Effector CD8-positive, alpha-beta T cell (primary cell): ENCODE measurements at places on chromosomes 7 and 10.

- DNase-seq = no peak
These were observed 4.9 kb downstream of the DKK1 start for GRCh38 chr10:52318822-52319464.

GRCh38 chr7:39720586-39720985, 97.2 kb downstream of the RALA start:
- no peak for DNase-seq

GRCh38 chr7:27431465-27431864, 188.9 kb downstream of the EVX1 start:
- DNase-seq = no peak

GRCh38 chr10:26481914-26482550, 43.9 kb downstream of the APBB1IP start:
- no peak for DNase-seq

DNA sequence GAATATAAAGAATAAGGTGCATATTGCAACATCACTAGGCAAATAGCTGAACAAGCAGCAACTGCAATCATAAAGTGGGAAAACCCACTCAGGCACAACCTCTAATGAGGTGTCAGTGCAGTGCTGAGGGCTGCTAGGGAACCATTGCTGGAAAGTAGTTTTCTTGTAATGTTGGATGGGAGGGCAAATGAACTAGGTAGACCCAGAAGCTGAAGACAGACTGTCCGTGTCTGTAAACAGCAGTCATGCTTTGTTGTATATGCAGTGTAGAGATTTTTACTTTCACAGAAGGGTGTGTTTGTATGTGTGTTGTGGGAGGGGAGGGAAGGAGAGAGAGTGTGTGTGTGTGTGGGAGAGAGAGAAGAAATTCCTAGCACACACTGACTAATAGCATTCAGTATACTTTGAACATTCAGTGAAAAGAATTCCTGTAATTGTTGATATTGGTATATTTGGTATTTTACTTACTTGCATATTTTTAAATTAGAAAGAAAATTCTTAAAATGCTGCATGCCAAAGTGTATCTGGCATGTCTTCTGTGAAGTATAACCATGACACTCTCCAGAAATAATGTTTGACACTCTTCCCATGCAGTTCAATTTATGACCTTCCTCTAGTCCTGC, 28.8 kb downstream of the ITGB8 start:
- DNase-seq = no peak

DNA sequence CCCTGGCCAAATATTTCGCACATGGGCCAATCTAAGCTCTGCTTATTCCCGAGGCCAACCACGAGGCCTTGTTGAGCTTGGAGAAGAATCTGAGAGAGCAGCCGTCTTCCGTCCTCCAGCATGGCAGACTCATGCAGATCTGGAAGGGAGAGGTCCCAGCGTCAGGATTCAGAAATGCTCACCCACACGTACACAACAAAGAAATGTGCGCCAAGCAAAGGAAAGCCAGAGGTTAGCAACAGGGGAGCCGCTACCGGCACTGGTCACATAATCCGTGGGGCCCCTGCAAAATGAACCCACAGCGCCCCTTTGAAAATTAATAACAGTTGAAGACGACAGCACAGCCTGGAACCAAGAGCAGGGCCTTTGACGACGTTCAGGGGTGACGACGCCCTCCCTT, 25.4 kb upstream of the PRKAG2 start:
- DNase-seq = no peak

DNA sequence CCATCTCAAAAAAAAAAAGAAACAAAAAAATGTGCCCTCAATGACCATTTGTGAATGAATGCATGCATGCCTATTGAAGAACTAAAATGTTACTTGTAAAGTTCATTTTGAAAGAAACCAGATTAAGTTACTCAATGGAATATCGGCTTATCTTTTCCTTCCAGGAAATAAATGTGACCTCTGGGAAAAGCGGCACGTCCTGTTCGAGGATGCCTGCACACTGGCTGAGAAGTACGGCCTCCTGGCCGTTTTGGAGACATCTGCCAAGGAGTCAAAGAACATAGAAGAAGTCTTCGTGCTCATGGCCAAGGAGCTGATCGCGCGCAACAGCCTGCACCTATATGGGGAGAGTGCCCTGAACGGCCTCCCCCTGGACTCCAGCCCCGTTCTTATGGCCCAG, 21.9 kb downstream of the RAB19 start:
- DNase-seq = no peak

GRCh38 chr7:45660901-45661211, 86.7 kb downstream of the ADCY1 start:
- DNase-seq = no peak

GRCh38 chr7:44617225-44617890, 10.9 kb downstream of the OGDH start:
- DNase-seq = no peak

DNA sequence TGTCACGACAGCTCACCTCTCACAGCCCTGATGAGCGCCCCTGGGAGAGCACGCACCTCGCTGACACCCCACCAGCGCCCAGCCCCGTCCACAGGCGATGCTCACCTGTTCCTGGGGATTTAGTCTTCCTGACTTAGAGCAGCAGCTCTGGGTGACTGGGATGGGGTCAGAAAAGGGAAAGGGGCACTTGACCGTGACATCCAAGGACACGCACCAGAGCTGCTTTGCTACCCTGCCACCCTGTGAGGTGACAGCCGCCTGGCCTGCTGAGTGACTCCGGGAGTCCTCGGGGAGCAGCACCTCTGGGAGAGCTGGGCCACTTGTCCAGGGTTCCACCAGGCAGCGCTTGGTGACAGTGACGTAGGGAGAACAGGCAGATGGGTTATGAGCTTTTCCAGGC, 148.2 kb downstream of the PRKAG2 start:
- DNase-seq = no peak

GRCh38 chr7:45178241-45179225, 20.9 kb downstream of the RAMP3 start:
- DNase-seq = no peak

GRCh38 chr7:121909716-121910345, 36.9 kb downstream of the PTPRZ1 start:
- no peak for DNase-seq

DNA sequence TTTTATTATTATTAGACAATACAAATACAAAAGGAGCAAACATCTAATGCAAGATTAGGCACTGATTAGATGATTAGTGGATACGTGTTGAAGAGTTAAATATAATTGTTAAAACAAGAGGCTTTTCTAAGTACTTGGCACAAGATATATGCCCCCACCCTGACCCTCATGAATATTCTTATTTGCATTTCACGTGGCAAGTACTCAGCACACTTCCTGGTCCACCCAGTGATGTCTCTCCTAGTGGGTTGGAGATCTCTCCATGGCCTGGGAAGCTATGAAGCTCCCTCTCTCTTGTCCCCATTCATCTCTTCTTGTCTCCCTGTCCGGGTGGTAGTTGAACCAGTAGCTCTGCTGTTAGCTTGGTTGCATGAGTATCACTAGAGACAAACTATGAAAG, 375.3 kb downstream of the ADRA2A start:
- DNase-seq = no peak

GRCh38 chr10:31374146-31374696, 55.2 kb downstream of the ZEB1 start:
- DNase-seq = no peak

DNA sequence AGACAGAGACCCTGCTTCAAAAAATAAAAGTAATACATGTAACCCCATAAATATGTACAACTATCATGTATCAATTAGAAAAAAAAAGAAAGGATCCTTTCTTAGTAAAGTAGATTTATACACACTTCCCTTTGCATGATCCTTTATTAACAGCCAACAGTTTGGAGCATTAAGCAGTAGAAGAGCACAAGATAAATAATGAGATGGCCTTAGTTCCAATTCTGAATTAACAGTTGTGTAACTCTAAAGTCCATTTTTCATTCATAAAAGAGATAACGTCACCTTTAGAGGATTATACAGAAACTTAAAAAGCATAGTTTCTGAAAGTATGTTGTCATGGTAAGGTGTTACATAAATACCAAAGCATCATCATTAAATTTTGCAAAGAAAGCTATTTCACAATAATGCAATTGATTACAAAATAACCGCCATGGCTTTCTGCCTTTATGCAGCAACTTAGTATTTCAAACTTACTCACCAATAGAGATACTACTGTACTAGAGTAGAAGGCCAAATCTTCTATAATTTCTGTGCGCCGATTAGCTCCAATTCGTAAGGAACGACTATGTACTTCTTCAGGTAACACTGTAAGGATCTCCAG, 40.3 kb downstream of the TNPO3 start:
- no peak for DNase-seq

- DNase-seq = no peak
These were observed 202.8 kb upstream of the SMIM30 start for GRCh38 chr7:113321201-113321600.

- no peak for DNase-seq
These were observed 101.0 kb downstream of the GSAP start for GRCh38 chr7:77315182-77315591.

- DNase-seq = no peak
These were observed 17.4 kb upstream of the LIPN start for GRCh38 chr10:88742448-88742847.

GRCh38 chr10:128498378-128498730, 372.1 kb upstream of the MKI67 start:
- no peak for DNase-seq

DNA sequence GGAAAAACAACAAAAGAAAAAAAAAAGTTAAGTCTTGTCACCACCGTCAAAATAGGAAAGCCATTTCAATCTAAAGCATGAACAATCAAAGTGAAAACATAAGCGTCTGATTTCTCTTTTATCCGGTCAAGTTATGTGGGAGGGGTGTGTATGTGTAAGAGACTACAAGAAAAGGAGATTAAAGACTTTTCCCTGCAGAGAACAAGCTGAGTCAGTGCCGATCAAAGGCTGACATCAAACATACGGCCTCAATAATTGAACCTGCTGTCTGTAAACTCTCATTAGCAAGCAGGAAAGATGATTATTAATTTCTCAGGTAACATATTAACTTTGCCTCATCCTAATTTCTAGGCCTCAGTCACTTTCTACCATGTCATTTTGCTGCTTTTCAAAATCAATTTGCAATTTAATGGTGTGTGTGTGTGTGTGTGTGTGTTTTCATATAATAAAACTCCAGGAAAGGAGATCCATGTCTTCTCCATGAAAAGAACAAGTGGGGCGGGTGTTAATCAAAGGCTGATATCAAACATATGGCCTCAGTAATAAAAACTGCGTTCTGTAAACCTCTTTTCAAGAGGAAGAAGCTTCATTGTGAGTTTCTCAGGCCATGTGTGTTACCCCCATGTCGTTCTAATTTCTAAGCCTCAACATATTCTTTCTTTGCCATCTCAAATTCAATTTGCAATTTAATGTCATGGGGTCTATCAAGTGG, 649.1 kb upstream of the SORCS1 start:
- DNase-seq = no peak

- DNase-seq = no peak
These were observed 43.3 kb downstream of the NRP1 start for GRCh38 chr10:33291053-33291592.

- no peak for DNase-seq
These were observed 271.3 kb upstream of the CACNA2D1 start for GRCh38 chr7:82714883-82715282.

DNA sequence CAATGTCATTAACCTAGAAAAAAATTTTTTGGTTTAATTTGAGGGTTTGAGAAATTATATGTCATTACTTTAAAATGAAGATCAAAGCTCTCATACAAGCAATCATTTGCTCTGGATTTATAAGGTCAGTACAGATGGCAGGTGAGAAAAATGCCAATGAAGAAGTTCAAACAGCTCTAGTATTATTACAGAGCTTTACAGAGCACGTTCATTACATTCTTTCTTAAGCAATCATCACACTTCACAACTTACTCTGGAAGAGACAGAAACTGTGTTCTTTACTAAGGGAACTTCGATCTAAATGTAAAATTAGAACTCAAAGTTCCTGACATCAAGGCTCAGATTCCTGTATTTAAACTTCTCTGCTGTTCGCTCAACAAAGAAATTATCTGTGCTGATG, 153.4 kb downstream of the ATE1 start:
- DNase-seq = no peak

DNA sequence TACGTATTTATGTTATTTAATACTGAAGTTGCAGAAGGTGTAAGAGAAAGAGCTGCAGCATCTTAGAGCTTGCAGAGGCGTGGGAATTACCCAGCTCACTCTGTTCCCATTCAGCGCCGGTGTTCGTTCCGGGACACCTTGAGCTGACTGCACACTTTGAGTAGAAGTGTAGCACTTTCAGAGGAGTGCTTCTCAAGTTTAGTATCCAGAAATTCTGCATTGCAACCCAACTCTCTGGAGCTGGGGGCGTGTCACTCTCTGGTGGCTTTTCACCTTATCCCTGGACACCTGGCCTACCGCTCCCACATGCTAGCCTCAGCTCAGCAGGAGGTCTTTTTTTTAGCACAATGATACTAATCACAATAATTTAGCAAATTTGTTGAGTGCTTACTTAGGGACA, 66.4 kb upstream of the SHH start:
- DNase-seq = no peak

GRCh38 chr10:59709395-59710125, at the start of gene SLC16A9:
TSS of gene SLC16A9 (minus strand) at chr10:59709850. CDS start at chr10:59684291, 25,559 bp downstream.
- DNase-seq = no peak

GRCh38 chr10:112332509-112333228, 41.2 kb upstream of the ACSL5 start:
- no peak for DNase-seq

- DNase-seq = no peak
These were observed 46.6 kb upstream of the ABLIM1 start for GRCh38 chr10:114704679-114705078.

- DNase-seq = no peak
These were observed 77.8 kb downstream of the TEX36 start for GRCh38 chr10:125605167-125605566.
